Stimulated activated CD8-positive, alpha-beta memory T cell treated with anti-CD3 and anti-CD28 coated beads, Interleukin-2, amount 100 ng/mL, for 48 hours (primary cell): ENCODE measurements at places on chromosomes 5 and 9.

DNA sequence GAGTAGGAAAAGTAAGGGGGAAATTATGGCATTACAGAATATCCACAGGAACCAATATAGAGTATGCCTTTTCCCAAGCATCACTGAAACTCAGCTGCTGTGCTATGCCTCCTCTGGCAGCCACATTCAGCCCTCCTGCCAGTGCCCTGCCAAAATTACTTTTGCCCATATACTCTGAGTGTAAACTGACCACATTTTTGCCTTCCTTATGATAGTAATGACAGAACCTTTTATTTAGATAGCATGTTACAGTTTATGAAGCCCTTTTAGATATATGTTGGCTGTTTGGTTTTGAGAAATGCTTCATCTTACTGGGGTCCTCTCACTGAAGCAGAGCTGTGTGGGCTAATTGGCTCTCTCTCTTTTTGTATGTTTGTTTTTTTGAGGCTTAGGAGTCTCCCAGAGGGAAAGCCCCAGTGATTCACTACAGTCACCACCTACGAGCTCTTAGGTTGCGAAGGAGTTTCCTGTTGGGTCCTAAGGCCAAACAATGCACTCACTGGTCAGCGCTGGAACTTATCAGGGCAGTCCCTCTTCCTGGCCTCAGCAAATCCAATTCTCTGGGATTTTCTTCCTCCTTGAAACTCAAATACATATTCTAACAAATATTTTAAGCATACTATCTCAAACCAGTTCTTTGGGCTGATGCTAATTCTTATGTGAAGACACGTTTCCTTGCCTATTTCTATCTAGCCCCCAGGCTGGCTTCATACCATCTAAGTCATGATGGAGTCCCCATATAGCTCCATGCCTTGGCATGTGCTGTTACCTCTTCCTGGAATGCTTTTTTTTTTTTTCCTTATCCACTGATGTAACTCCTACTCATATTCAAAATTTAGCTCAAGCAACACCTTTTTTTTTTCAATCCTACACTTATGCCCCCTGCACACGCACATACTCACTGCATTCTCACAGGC lies 3.7 kb downstream of the PHF24 start:
- DNase-seq = no peak

DNA sequence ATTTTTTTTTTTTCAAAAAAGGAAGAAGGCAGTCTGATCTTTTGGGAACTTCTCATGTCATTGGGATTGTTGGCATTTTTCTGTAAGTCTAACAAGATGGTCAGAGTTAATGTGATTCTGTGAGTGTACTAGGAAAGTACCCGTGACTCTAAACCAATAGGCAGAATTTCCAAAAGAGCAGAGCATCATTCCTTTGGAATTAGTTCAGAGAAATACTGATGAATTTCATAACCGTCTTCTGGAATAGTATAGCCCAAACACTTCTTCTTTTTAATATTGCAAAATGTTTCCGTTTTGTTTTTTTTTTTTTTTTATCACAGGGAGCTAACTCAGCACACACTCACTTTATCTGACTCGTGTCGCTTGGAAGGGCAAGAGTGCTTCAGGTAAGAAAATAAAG lies 407.4 kb downstream of the DTWD2 start:
- no peak for DNase-seq

DNA sequence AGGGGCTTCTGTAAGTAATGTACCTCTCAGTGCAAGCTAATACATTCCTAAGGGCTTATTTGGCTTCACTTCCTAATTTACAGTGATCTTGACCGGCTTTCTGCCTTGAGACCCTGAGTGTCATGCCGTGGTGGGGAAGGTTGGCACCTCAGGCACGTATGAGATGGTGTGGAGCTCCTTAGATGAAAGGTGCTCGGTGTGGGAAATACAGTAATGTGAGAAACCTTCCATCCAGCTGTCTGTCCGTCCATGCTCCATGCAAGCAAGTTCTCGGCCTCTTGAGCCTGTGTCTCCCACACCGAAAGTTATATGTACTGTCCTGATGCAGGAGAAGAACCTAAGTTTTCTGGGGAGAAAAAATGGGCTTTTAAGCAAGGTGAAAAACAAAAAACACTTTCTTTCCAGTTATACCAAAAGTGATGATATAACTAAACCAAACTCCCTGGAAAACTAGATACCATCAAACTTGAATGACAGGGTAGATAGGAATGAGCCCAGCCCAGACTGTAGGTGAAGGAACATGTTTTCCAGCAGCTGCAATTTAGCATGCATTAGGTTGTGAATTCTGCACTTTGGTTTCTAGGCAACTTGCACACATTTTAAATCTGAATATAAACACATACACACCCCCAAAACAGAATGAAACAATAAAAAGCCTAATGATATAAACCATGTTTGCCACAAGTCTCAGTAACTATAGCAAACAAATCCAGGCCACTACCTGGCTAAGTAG lies 279.6 kb downstream of the FANCC start:
- no peak for DNase-seq

DNA sequence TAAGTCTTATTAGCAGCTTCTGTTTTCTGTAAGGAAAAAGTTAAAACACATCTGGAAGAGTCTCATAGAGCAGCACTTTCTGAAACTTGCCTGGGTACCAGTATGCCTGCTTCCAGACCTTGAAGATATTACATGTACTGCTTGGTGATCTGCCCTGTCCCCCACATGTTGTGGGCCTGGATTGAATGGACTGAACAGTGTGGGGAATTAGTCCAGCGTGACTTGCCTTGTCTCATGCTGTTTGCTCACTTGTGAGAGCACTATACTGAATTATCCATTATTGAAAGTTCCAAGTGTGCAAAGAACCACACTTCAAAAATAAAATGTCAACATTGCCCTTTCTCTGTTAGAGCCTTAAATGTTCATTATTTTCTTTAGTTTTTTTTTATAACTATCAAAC lies 8.9 kb downstream of the CTNNA1 start:
- no peak for DNase-seq

GRCh38 chr9:21317956-21318923 lies 13.1 kb upstream of the IFNA5 start:
- no peak for DNase-seq

GRCh38 chr5:178177569-178177968 lies 9.6 kb downstream of the GMCL2 start:
- no peak for DNase-seq

DNA sequence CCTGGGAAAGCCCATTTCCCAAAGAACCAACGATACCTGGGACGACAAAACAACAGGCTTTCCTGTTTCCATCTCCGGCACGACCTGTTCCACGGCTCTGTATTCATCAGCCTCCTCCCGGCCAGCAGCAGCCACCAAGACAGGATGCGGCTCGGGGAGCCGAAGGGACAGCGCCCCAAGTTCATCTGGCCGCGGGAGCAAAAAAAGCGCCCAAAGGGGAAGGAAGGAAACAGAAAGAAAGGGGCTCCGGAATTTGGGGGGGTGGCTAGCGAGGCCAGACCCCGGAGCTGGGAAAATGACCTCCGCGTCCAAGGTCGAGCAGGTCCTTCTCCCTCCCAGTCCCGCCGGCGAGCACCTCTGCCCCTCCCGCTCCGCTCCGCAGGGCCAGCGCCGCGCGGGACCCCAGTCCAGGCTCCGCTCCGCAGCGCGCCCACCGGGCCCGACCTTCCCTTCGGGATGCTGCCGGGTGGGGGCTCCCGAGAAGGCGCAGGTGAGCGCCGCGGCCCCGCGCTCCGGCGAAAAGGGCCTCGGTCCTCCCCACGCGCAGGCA lies 608 bp downstream of the ELOVL7 start:
- no peak for DNase-seq

DNA sequence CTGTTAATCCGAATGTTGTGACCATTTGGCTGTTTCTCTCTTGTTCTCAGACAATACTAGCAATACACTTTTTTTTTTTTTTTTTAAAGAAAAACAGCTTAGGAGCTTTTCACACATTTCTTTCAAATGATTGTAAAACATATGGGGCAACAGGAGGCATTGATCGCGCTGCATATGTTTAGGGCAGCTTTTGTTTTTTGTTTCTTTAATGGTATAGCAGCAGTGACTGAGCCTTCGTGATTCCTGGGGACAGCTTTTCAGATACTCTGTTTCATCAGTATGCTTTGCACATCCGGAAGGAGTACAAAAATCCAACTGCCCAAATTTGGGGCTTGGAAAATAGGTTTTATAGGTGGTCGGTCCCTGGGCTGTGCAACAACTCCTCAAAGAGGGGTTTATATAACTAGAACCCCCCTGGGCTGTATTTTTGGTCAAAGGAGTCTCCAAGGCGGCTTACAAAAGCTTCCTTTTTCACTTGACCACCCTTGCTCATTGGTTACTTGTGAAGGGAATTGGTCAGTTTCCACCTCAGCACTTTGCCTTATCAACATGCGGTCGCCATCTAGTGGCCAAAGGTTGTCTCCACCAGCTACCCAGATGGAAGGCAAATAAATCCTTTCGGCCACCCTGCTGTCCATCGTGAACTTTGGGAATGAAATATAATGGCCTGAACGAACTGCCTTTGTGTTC lies 91.8 kb downstream of the PDE6A start:
- DNase-seq = peak; percentile 18

- no peak for DNase-seq
Observed at GRCh38 chr5:113205323-113205722, 228.7 kb downstream of the DCP2 start.

DNA sequence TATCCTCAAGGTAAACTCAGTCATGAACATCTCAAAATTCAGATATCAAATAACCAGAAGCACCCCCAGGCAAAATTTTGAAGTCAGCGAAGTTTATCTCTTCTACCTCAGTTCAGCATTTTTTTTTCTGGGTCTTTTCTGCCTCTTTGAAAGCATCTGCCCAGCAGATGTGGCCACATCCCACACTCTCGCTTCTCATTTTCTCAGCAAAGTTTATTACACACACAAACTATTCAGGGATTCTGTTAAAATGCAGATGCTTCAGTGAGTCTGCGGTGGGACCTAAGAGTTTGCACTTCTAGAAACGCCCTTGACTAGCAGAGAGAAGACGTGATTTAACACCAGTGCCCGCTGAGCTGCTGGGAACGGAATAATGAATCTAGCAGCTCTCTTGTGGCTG lies 19.3 kb downstream of the RASEF start:
- DNase-seq = no peak

DNA sequence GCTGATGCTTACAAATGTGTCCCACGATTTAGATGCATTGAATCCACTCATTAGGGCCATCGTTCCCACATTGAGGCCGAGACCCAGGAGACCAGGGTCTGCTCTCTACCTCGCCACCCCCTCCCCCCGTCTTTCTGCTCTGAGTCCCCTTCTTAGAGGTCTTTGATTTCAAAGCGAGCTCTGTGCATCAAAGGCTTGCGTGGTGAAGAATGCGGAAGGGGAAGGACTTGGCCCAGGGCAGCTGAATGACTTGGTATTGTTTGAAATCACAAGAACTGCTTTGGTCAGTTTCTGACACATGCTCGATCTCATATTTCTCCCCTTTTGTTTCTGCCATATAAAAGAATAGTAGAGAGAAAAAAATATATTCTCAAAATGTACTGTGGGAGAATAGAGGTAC lies 78.3 kb upstream of the IRX1 start:
- no peak for DNase-seq

DNA sequence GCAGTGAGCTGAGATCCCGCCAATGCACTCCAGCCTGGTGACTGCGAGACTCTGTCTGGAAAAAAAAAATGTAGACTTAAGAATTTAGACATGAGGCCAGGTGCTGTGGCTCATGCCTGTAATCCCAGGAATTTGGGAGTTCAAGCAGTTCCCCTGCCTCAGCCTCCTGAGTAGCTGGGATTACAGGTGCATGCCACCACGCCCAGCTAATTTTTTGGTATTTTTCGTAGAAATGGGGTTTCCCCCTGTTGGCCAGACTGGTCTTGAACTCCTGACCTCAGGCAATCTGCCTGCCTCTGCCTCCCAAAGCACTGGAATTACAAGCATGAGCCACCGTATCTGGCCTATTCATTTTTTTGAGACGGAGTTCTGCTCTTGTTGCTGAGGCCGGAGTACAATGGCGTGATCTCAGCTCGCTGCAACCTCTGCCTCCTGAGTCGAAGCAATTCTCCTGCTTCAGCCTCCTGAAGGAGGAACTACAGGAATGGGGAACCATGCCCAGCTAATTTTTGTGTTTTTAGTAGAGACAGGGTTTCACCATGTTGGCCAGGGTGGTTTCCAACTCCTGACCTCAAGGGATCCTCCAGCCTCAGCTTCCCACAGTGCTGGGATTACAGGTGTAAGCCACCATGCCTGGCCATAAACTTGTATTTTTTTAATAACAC lies 14.0 kb downstream of the DDX46 start:
- no peak for DNase-seq

DNA sequence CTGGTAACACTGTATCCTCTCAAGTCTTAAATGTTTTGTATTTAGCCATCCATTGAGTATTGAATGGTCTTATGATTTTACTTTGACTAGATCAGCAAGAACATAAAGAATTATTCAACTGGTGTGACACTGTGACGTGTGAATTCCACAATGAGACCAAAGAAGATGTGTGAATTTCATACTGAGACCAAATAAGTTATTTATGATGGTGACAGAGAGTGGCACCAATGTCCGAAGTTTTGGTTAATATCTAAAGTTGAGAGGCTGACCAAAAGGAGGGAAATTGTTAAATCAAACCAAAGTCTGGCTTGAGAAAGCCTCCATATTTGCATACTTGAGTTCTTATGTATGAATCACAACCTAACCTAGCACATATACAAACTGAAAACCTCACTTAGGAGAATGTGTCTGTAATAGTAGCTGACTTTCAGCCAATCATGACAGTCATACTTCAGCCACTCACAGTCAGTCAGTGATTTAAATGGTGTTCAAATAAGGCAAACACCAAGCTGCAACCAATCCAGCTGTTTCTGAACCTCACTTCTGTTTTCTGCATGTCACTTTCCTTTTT lies 31.5 kb upstream of the FAM170A start:
- no peak for DNase-seq

DNA sequence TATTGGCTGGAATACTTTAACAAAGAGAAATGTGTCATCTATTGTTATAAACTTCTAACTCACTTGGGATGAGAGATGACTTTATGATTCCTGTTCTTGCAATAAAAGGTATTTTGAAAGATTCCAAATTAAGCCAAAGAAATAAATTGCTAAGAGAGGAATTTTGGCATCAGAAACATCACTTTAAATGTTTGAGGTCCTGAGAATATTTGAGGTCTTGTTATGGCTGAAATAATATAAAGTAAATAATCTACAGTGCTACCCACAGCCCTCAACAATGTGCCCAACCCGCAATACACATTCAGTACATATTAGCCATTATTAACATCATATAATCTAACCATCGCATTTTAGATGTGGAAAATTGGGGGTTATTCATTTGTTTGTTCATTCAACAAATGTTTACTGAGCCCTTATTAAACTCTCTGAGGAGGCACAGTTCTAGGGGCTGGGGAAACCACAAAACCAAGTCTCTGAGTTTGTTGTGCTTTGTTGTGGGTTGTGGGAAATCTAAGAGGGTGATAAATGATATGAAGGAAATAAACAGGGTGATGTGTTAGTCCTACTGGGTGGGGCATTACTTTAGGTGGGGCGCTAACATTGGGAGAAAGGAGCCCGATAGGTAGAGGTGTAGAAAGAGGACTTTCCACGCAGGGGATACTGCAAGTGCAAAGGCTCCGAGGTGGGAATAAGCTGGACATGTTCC lies 135.2 kb upstream of the CLINT1 start:
- no peak for DNase-seq

- DNase-seq = no peak
Observed at GRCh38 chr5:124790301-124790894, 44.0 kb upstream of the ZNF608 start.
